ENCODE measurements at places on chromosomes 3 and 15. TPM values are rescaled to one million over a fixed set of nuclear protein-coding genes. Genes with fewer than 3 reads are reported as not detected.

DNA sequence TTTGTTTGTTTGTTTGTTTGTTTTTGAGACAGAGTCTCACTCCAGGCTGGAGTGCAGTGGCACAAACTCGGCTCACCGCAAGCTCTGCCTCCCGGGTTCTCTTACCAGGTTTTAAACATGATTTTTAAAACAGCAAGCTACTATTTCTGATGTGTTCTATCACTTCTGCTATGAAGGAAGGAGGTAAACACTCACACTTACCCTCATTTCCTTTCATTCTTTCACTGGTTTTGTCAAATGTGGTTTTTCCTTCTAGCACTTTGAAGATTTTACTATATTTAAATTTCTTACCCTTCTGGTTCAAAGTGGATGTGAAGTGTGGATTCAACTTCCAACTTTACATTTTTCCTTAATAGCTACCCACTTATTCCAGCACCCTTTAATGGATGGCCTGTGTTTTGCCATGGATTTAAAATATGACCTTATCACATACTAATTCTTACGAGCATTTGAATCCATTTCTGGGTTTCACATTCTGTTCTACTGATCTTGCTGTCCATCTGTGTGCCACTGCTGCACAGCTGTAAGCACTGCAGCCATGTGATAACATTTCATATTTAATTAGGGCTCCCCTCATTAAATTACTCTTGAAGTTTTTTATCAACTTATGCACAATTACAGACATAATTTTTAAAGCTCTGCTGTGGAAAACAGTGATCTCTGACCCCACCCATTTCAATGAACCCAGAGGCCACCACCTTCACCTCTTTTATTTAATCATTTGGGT, 42.3 kb downstream of the TXNRD3 start:
- DNase-seq = no peak

GRCh38 chr3:5494905-5495519, 307.5 kb downstream of the EDEM1 start:
- no peak for DNase-seq

ZMYND10 gene
- 4.2 TPM for polyA plus RNA-seq

DUOX1 gene
- 7.8 TPM for polyA plus RNA-seq

CELF6 gene
- 5.1 TPM for polyA plus RNA-seq

- DNase-seq = no peak
Measured at GRCh38 chr15:98581715-98582114, 66.6 kb upstream of the IGF1R start.

GRCh38 chr3:105195260-105195659, 171.4 kb upstream of the ALCAM start:
- no peak for DNase-seq

GRCh38 chr15:27043770-27044169, 72.8 kb downstream of the GABRG3 start:
- no peak for DNase-seq

- no peak for DNase-seq
Measured at GRCh38 chr3:126476166-126477060, 722 bp upstream of the ZXDC start.

Data from left kidney (tissue), 8 donors.